ENCODE measurements at places on chromosomes 5 and 9.

GRCh38 chr5:172549696-172550095, 91.4 kb upstream of the NEURL1B start:
- DNase-seq, result no peak

DNA sequence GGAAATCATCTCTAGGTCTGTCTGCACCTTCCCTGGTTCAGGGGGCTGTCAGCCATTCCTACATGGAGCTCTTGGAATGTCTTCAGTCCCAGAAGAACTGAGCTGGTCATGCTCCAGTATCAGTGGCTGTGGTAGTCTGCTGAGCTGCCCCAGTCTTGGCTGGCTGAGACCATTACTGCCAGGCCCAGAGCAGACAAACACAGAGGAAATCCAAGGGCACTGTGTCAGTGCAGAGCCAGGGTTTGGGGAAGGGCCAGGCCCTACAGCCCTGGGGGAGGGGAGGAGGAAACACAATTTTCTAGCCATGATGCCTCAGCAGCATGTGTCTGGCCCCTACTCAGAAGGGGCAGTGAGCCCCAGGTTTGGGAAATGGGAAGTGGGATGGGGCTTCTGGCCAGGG, 58.4 kb downstream of the ARHGEF37 start:
- DNase-seq, result no peak

DNA sequence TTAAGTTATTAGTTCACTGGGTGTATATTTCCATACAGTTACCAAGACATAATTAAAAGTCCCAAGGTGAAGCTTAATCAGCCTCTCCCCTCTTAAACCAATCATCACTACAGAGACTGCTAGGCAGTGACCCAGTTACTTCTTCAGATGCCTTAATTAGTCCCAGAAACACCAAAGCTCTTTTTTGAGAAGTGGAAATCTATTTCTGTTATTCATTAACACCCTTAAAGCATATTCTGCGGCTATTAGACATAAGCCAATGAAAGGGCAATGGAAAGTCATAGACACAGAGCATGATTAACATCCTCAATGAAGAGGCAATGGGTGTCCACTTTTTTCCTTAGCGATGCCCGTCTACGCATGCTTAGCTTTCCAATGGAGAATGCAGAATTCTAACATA, 48.3 kb upstream of the DNAH5 start:
- no peak for DNase-seq

DNA sequence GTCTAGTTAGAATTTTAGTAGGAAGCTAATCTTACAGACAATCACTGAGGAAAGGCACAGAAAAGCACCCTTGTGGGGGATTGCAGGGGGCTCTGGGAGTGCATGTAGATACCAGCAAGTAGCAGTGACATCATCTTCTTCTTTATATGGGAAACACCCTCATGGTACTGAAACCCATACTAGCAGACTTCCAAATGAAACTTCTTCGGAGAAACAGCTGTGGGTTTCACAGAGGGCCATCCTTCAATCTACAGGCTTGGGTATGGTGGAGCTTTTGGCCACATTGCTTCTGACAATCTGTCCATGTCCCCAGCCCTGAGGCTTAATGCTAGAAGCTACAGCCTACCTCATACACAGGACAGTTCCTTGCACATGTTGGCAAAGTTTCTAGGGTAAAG, 165.2 kb upstream of the NFIB start:
- no peak for DNase-seq

GRCh38 chr9:107744873-107745272, 255.3 kb upstream of the KLF4 start:
- no peak for DNase-seq

DNA sequence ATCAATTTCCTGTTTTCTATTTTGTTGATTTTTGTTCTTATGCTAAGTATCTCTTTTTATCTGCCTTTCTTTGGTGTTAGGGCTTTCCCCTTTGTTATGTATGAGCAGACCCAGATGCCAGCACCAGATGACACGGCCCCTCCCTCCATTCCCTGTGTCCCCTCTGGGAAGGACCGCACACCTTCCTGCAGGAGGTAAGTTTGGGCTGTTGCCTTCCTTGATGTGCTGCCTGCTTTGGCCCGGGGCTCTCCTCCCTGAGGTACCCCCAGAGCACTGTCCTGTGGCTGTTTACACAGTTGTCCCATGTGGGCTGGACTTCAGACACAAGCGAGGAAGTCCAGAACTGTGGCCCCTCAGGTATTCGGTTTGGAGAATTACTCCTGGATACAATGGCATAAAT, 343.8 kb upstream of the IRX1 start:
- DNase-seq, result no peak

DNA sequence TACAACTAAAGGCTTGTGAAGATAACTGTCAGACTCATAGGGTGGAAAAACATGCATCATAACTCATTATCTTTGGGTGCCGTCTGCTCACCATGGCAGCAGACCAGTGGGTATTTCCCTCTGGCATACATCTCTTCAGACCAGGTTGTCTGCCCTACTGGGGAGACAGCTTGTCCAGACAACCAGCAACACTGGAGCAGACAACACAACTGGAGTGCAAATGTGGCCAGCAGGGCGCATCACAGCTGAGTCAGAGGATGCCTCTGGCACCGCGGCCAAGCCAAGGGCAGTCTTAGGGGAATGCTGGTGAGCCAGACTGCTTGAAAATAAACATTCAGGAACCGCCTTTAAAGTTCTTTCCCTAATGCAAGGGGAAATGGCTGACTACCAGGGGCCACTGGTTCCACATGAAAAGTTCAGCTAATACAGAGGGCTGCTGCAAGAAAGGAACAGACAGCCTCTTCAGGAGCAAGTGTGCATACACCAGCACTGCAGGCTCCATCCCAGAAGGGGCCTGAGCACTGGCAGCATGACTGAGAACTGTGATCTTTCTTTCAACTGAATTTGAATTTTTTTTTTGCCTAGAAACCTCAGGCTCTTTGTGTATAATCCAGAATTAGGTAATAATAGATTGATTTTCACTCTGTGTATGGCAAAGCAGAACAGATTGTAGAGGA, 77.3 kb downstream of the MAMDC2 start:
- no peak for DNase-seq

DNA sequence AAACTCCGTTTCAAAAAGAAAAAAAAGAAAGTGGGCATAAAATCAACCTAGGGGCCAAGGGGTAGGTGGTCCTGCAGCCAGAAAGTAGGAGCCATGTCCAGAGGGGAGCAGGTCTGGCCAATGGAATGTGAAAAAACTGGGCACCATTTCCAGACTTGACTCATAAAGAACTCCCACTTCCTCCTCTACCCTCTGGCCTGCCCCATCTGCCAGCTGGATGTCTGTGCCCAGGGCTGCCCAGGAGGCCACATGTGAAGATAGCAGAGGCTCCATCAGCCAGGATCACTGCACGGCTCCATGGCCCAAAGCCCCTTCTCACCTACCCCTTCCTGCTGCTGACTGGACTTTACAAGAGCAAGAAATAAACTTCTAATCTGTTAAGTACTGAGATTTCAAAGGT, 42.1 kb upstream of the EEIG1 start:
- DNase-seq, result no peak

DNA sequence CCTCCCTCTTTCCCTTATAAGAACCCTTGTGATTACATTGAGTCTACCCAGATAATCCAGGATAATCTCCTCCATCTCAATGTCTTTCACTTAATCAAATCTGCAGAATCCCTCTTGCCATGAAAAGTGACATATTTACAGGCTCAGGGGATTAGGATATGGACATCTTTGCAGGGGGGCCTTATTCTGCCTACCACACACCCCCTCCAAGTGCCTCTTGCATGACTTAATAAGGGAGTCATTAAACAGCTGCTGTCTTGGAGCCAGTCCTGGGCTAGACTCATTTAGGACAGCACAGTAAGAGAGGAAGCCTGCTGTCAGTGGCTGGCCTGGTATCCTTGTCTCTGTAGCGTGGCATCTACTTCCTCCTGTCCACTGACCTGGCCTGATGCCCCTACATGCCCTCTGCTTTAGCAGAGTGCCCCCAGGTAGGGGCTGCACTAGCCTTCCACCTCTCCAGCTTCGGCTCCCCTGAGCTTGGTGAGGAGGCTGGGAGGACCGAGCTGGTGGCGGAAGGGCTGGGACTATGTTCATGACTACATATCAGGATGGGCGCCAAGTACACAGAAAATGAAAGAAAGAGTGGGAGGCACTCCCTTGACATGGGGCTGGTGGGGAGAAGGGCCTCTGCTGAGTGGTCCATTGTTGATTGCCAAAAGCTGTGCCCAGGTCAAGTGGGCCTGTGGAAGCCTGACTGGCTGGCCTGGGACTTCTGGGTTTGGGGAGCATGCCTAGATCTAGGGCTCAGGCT, 17.2 kb downstream of the ENHO start:
- no peak for DNase-seq

DNA sequence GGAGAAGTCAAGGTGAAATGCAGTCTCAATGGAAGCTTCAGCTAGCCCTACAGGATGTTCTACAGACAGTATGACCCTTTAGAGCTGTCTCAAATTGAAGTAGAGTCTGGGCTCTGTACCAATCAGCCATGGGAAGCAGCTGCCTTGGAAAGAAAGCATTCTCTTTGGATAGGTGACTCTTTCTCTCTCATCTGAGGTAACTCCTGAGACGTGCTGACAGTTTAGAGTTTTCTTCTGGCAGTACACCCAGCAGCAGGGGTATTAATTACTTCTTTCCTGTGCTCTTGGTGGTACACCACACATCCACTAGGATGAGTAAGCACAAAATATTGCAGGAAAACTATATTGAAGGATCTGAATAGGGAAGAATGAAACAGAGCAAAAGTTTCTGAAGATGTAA, 329.6 kb upstream of the RGMB start:
- DNase-seq, result no peak

DNA sequence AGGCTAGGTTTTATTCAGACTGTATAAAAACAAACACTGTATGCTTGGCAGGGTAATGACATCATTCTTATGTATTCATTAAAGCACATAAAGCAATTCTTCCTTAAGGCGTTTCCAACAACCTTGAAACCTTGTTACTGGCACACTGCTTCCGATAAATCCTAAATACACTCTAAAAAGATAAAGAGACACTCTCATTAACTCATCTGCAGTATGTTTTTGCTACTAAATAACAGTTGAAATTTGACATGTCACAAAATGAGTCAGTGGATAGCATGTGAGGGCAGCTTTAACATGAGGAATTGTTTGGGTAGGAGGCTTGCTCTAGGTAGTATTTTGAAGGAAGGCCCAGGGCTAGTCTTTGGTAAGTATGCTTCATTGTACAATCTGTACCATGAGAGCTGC, 13.7 kb downstream of the YIPF5 start:
- DNase-seq, result no peak

GRCh38 chr5:59845730-59846129, 47.8 kb downstream of the PDE4D start:
- no peak for DNase-seq

DNA sequence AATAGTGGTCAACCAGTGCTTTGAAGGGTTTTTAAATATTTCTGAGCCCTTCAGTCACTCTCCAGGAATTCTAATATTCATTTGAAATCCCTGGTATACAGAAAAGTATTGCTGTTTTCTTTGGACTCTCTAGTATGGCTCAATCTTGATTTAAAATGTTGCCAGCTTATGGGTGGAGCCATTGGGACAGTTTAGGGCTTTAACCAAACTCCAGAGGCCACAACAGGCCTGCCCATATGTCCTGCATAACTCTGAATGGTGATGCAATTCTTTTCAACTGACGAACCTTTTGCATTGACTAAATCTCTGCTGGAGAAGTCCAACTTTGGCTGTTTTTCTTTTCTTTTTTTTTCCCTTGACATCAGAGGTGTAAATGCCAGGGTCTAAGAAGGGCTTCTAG, 10.3 kb upstream of the ANKHD1 start:
- no peak for DNase-seq
